ENCODE measurements at places on chromosomes 6 and 20.

GRCh38 chr6:168784426-168784825 lies 343.4 kb downstream of the SMOC2 start:
- no peak for DNase-seq

DNA sequence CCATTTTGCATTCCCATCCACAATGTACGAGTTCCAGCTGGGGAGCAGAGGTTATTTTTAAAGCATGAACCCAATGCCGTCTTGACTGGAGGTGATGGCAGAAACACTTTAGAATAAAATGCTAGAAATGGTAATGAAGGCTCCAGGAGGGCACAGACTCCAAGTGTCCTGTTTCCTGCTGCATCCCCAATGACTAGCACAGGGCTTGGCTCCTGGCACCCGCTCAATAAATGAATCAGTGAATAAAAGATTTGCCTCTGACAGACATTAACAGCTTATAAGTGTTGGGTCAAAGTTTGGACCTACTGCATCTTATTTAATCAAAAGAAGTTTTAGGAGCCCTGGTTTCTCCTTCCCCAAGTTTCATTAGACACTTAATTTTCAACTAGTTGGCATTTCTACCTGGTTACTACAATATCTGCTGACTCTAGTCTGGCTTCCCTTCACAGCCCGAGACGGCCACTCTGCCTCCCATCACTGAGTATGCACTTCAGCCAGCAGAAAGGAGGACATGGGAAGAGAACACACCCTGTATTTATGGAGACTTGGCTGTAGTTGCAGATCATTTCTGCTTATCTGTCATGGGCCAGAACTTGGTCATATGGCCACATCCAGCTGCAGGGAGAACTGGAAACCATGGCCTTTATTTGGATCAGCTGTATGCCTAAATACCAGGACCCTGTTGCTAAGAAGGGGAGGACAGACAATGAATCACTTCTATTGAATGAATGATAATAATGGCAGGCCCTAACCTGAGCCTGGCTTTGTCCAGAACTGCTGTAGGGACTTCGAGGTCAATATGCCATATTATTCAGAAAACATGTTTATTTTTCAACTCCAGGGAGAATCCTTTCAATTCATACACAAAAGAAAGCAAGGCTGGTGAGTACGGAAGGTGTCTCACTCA lies 63.1 kb downstream of the TTI1 start:
- DNase-seq: no peak

GRCh38 chr6:160279850-160280249 lies 21.2 kb upstream of the SLC22A2 start:
- no peak for DNase-seq

DNA sequence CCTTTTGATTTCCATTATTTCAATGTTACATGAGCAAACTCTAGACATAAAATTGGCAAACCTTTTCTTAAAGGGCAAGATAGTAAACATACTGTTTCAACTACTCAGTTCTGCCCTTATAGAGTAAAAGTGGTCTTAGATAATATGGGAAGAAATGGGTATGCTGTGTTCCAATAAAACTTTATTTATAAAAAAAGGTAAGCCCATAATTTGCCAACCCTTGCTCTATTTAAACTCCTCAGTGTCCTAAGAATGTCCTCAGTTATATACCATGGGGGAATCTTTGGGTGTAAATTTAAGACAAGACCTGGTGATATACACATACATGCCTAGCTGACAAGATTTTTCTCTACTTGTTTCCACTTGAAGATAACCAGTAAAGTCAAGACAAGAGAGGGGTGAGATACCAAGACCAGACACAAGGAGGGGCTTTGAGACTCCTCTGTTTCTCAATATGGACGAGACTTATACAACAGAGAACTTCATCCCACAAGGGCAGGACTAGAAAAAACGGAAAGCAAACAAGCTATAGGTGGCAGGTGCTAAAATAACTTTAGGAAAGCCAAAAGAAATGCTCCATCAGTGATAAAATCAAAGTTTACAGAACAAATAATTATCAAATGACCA lies 10.5 kb downstream of the SNX3 start:
- no peak for DNase-seq

- DNase-seq: no peak
Measured at GRCh38 chr20:62367633-62368391, 700 bp upstream of the LAMA5 start.

- no peak for DNase-seq
Measured at GRCh38 chr6:14765106-14765505, 480.8 kb upstream of the JARID2 start.

DNA sequence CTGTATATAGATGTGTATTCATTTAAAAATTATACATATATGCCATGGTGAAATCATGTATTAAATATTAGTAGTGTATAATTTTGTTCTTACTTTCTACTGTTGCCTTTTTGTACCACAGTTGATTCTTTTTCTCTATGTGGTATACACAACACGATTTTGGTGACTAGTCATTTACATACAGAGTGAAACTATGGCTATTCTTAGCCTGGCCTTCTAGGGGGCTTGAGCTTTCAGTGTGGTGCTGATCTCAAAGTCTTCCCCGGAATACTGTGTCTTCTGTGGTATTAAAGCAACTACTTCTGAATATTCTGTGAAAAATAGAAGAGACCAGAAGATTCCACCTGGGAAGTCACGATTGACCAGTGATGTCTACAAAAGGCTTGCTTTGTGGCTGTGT lies 301.9 kb downstream of the UTRN start:
- DNase-seq: no peak

DNA sequence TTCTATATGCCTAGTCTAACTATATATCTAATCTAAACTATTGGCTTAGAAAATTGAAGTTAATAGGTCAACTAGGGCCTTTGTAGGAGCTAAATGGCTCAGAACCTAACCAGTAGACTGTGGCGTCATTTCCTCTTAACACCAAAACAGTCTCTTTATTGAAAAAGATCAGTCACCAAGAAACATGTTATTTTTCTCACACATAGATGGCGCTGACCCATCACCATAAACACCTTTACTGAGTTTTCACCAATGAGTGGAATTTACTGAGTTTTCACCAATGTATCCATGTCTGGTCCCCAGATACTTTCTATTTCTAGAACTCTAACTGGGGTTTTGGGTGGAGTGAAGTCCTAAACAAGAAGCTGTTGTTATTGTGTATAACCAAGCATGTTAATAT lies 636.0 kb downstream of the BCKDHB start:
- no peak for DNase-seq

DNA sequence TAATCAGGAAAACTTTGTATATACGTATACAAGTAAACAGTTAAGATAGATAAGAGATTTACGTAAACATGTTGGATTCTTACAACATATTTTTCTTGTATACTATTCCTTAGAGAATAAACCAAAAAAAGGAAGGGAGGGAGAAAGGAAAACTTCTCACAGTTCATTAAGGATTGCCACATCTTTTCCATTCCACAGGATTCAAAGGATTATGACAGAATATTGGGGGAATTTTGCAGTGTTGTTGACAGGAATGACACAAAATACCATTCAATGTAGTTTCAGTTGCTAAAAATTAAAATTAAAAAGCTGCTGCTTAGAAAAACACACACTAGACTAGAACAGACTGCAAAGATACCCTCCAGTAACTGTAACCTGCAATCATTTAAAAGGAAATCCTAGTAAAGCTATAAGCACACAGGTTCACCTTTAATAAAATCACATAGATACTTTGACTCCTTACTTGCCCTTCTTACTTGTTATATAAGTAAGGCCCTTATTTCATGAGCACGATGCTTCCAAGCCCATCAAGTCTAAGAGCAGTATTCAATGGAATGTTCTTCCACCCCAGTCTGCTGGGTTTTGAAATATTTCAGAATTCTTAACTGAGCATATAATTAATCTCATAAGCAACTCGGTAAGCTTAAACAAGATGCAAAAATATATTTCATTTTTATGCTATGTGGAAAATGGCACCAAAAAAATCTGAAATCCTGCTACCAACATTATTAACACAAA lies 107.8 kb downstream of the SMLR1 start:
- no peak for DNase-seq

DNA sequence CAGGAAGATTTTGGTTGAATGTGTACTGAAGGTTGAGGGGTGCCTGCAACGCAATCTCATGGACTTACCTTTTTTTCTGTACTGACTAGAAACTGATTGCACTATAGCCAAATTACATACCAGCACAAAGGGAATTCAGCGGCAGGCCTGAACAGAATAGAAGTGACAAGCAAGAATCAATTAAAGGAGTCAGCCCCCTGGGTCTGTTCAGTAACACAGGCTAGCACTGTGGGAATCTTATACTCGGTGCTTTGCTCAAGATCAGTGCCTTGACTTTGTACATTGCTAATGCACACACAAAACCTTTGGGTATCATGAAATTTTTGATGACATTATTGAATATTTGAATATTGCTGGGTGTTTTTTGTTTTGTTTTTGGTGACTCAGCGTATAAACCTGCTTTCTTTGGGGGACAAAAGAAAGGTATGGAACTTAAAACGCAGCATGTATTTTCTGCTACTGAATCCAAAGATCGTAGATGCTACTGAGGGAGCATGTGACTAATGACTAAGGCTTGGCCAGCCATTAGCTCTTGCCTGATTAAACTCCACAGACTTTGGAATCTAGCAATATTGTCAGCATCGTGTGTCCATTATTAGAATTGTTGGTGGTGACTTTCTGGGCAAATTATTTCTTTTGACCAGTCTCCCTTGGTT lies 236.6 kb downstream of the ARID1B start:
- DNase-seq: no peak

- DNase-seq: no peak
Measured at GRCh38 chr6:28291573-28291972, 10.2 kb downstream of the PGBD1 start.

GRCh38 chr20:61340157-61340556 lies 88.1 kb downstream of the CDH4 start:
- DNase-seq: no peak

DNA sequence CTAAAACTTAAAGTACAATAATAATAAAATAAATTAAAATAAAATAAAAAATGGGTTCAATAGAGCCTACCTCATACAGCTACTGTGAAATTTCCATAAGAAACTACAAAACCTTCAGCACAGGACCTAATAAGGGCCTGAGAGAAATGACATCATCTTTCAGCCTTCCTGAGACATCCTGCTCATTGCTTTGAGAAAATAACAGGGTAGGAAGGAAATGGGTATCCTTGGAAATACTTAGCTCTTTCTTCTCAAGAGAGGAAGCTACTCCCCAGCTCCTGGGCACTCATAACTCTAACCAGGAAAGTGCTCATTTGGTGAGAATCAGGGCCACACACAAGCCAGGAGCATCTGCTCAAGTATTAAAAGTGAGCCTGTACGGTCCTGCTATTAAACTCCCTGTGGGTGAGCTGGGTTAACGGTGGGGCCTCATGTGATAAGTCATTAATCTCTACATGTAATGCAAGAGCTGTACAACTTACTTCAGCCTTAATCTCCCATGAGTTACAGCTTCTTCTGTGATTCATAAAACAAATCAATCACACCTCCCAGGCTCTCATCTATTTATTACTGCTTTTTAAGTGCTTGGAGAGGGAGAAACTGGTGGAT lies 141.4 kb downstream of the MAFB start:
- DNase-seq: no peak

GRCh38 chr6:40930555-40930954 lies 108.5 kb downstream of the UNC5CL start:
- no peak for DNase-seq

GRCh38 chr20:53833333-53834061 lies 236.9 kb downstream of the BCAS1 start:
- no peak for DNase-seq

- no peak for DNase-seq
Measured at GRCh38 chr20:9329355-9330101, 184.9 kb upstream of the LAMP5 start.

GRCh38 chr20:12074111-12074655 lies 156.5 kb downstream of the BTBD3 start:
- no peak for DNase-seq

- no peak for DNase-seq
Measured at GRCh38 chr6:47455533-47456209, 21.9 kb upstream of the CD2AP start.

DNA sequence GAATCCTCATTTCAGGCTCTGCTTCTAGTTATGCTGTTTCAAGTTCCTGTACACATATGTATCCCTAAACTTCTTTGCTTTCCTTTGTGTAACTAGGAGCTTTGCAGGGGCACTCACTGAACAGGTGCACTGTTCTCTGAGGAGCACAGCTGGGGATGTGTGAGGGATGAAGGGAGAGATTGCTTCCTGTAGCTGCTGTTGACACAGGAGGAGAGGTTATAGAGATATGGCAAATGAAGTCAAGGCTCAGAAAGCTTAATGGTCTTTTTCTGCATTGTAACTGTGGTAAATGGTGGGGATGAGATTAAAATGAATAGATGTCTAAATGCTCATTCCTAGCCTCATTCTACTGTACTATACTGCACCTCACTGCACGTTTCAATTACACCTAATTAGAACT lies 454.3 kb downstream of the BTBD3 start:
- DNase-seq: no peak

DNA sequence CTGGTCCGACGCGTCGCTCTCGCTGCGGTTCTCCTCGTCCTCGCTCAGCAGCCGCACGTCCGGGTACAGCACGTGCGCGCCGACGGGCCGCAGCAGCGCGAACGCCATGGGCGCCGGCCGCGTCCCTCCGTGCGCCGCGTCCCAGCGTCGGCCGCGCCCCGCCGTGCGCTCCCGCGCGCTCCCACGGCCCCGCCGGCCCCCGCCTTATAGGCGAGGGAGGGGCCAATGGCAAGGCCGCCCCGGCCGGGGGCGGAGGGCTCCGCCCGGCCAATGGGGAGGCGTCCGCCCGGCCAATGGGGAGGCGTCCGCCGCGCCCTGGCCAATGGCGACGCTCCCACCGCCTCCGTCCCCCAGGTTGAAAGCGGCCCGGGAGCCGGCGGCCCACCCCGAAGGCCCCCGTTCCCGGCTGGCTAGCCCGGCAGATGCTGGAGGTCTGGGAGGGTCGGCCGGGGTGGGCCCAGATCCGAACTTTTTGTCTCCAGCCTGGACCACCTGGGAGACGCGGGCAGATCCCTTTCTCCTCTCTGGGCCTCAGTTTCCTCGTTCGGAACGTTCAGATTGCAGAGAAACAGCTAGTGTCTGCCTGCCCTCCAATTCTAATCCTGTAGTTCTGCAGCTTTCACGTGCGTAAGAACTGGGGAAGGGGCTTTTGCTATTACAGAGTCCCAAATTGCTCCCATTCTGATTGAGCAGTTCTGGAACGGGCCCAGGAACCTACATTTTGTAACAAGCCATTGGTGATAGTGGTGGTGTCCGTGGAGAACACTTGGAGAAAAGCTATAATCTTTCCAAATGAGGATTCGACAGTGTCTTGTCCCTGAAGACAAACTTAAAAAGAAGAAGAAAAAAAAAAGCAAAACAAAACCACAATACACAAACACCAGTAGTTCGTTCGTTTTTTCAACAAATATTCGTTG lies at the start of gene TCF15:
Gene TCF15 (minus strand): TSS at position 180 of the 917 bp plus-strand sequence. CDS start 72 bp downstream, at position 108.
- no peak for DNase-seq

- DNase-seq: no peak
Measured at GRCh38 chr20:3677733-3678132, 4.1 kb downstream of the ADAM33 start.

Data from posterior vena cava (tissue), 2 donors.